SJCRH30 (cell line): ENCODE measurements at places on chromosomes 16 and 17. TPM values are rescaled to one million over a fixed set of nuclear protein-coding genes. Genes with fewer than 3 reads are reported as not detected.

GRCh38 chr16:82801361-82801760, 174.6 kb downstream of the CDH13 start:
- no peak overlapping the region for H3K4me3 ChIP-seq
- H3K36me3 ChIP-seq, result no peaks in the 10 kb centered on the region

DNA sequence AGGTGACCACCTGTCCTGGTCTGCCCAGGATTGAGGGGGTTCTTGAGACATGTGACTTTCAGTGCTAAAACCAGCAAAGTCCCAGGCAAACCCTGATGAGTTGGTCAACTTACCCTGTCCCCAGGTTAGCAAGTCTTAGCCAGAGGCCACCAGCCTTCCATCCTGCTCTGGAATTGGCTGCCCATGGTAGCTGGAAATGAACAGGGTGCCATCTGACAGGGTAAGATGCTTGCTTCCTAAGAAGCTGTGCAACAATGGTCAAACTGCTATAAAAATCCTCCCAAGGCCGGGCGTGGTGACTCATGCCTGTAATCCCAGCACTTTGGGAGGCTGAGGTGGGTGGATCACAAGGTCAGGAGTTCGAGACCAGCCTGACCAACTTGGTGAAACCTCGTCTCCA, 22.8 kb upstream of the MTMR4 start:
- no peaks in the 10 kb centered on the region for H3K27me3 ChIP-seq
- peaks cover 51% of the 10 kb centered on the region for H3K4me1 ChIP-seq
- no peak for DNase-seq

Gene KRT25
- not detected in 2 replicates for total RNA-seq

Gene PRSS36
- total RNA-seq, result 0.43 and 0.51 TPM in 2 replicates

DNA sequence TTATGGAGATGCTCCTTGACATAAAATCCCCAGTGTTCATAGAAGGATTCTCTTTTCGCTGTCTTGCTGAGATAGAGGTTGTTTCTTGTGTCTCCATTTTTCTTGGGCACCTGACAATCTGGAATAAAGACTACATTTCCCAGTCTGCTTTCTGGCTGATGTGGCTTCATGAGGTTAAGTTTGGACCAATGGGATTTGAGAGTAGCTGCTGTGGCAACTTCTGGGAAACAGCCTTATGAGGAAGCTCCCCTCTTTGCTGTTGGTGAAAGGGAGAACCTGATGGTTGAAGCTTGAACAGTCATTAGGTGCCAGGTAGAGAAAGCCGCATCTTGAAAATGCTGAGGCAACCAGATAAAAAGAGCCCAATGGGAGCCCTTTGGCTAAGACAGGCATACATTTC, 24.4 kb downstream of the HS3ST4 start:
- no peaks in the 10 kb centered on the region for H3K36me3 ChIP-seq
- no peaks in the 10 kb centered on the region for H3K4me1 ChIP-seq
